Naive thymus-derived CD4-positive, alpha-beta T cell (primary cell): ENCODE measurements at places on chromosomes 1 and 21. TPM values are rescaled to one million over a fixed set of nuclear protein-coding genes. Genes with fewer than 3 reads are reported as not detected.

DNA sequence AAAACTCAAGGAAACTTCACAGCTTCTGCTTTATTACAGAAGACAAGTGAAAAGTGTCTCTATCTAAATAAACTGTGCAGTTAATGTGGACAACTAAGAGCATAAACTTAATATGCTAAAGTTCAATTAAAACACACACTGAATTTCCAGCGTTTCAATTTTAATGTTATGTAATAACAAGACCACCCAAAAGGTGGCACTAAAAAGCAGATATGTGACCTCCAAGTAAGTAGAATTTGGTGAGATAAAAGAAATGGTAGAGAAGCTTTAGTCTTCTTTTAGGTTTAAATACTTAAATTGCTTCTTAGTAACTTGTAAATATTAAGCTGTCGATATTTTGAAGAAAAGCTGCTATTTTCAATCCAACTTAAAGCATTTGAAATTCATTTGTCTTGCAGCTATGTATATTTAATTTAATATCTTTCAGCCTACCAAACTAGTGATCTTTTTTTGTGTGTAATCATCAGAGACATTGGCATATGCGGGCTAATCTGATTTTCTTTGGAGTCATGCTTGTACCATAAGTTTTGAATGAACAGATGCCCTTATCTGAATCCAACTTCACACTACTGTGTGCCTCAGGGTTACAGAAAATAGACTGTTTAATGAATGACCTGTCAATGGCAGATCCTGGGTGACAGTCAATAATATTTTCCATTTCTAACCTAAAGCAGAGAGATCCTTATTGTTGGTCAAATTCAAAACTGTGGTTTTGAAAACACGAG is 36.5 kb upstream of the ADAMTS1 start:
- H3K27me3 ChIP-seq: no peaks in the 10 kb centered on the region
- no peaks in the 10 kb centered on the region for H3K36me3 ChIP-seq
- H3K27ac ChIP-seq: no peak overlapping the region
- no peak for DNase-seq
- no peaks in the 10 kb centered on the region for H3K4me1 ChIP-seq

- H3K27me3 ChIP-seq: no peaks in the 10 kb centered on the region
- H3K4me1 ChIP-seq: no peaks in the 10 kb centered on the region
- no peak overlapping the region for H3K4me3 ChIP-seq
- no peak for DNase-seq
Observed at GRCh38 chr1:245074232-245074747, 80.5 kb upstream of the KIF26B start.

Gene FCER1G
- 19.4 TPM for total RNA-seq

Gene SLC25A34
- 4.6 TPM for total RNA-seq

Gene SMYD3
- total RNA-seq: 19.5 TPM

- peak overlapping the region; percentile 66 for H3K4me3 ChIP-seq
- H3K4me1 ChIP-seq: peaks cover 12% of the 10 kb centered on the region
- no peaks in the 10 kb centered on the region for H3K36me3 ChIP-seq
- peak overlapping the region; percentile 81 for H3K27ac ChIP-seq
Observed at GRCh38 chr1:169484683-169485430, 887 bp downstream of the SLC19A2 start.

Gene WLS
- total RNA-seq: not detected in 2 replicates

DNA sequence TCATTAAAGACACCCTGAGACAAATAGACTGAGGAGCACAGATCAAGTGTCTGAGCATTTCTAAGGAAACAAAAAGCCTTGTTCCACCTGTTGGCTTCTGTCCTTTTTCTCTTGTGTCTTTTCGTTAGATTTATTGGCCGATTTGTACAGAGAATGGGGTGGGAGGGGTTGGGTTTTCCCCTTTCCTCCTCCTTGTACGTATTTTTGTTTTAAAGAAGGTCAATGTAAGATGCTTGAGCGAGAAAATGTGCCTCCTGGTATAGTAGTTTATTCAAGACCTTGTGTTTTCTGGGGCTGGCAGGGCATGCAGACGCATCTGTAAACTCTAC is 1.2 kb downstream of the BCL9 start:
- peak overlapping the region; percentile 78 for H3K4me3 ChIP-seq
- peak overlapping the region; percentile 80 for H3K27ac ChIP-seq
- no peaks in the 10 kb centered on the region for H3K36me3 ChIP-seq
- peaks cover 47% of the 10 kb centered on the region for H3K4me1 ChIP-seq
- no peak for DNase-seq
- no peaks in the 10 kb centered on the region for H3K27me3 ChIP-seq

DNA sequence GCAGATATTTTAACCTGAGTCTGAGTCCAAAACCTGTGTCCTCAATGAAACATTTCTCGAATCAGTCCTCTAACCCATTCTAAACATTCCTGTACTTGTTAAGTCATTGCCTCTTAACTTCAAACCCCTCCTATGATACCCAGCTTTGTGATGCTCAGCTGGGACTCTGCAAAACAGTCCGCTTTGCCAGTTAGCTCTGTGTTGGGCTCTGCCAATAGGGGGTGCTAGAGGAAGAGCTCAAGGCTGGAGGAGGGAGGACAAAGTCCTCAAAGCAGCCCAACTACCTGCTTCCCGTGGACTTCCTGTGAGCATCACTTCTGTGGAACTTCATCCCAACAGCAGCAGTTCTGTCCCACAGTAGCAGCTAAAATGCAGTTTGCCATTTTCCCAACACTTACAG is 38.1 kb upstream of the SYT14 start:
- no peak overlapping the region for H3K4me3 ChIP-seq
- no peaks in the 10 kb centered on the region for H3K4me1 ChIP-seq
- DNase-seq: no peak
- no peak overlapping the region for H3K27ac ChIP-seq

DNA sequence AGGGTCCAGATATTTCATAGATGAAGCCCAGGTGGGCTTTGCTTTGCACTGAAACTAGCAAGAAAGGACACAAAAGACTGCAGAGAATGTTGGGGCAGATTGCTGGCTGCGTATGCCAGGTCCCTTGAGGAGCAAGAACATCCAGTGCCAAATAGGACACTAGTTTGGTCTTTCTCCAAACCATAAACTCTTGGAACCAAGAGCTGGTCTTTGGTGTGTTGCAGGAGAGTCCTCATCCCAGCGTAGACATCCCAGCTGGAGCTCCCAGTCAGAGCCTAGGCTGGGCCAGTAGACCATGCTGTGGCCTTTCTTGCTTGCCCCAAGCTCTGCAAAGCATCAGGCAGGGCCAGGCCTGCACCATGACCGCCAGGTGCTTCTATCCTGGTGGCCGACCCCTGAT is 87.5 kb downstream of the ATP5PO start:
- no peak overlapping the region for H3K27ac ChIP-seq
- H3K36me3 ChIP-seq: no peaks in the 10 kb centered on the region
- no peaks in the 10 kb centered on the region for H3K4me1 ChIP-seq
- DNase-seq: no peak
- H3K4me3 ChIP-seq: no peak overlapping the region

Gene ZNF697
- 0.58 and 0.61 TPM in 2 replicates for total RNA-seq

- no peak overlapping the region for H3K4me3 ChIP-seq
- no peaks in the 10 kb centered on the region for H3K4me1 ChIP-seq
- no peak for DNase-seq
- no peak overlapping the region for H3K27ac ChIP-seq
Observed at GRCh38 chr1:55164906-55165305, 50.3 kb downstream of the USP24 start.

DNA sequence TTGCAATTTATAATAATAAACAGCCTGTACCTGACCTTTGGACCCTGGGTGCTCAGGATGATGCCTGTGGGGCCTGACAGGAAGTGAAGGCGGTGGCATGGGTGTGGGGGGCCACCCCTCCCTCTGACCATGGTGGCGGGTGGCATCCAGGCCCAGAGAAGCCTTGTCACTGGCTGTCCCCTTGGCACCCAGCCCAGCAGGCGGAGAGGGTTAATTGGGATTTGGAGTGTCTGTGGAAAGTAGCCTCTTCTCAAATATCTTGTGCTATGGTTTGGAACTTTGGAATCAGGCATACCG is 20.5 kb downstream of the SOX13 start:
- no peak overlapping the region for H3K27ac ChIP-seq
- no peaks in the 10 kb centered on the region for H3K36me3 ChIP-seq
- no peaks in the 10 kb centered on the region for H3K4me1 ChIP-seq
- H3K4me3 ChIP-seq: no peak overlapping the region
- DNase-seq: no peak

DNA sequence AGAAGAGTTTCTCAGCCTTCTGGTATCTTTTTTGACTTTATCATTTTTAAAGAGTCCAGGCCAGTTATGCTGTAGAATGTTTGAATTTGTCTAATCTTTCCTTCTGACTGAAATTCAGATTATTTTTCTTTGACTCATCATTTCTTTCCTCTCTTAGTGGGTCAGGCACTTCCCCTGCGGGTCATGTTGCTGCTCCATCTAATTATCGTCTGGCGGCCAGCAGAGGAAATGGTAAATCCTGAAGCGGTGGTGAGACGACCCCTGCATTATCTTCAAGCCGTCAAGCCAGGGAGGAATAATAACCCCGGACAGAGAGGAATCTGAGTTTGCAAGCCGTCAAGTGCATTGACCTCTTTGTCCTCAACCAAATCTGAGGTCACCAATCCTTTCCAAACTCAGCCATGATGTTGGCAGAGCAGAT is 102.1 kb downstream of the ADSS2 start:
- no peak overlapping the region for H3K4me3 ChIP-seq
- H3K36me3 ChIP-seq: no peaks in the 10 kb centered on the region
- H3K4me1 ChIP-seq: no peaks in the 10 kb centered on the region

Gene RPS6KA1
- total RNA-seq: 187 and 205 TPM in 2 replicates

Gene LCE3E
- not detected for total RNA-seq

GRCh38 chr1:71944006-71944405 is 338.3 kb downstream of the NEGR1 start:
- H3K27ac ChIP-seq: no peak overlapping the region
- DNase-seq: no peak
- no peaks in the 10 kb centered on the region for H3K36me3 ChIP-seq
- H3K27me3 ChIP-seq: no peaks in the 10 kb centered on the region
- H3K4me3 ChIP-seq: no peak overlapping the region

- H3K4me3 ChIP-seq: no peak overlapping the region
- H3K27ac ChIP-seq: no peak overlapping the region
- H3K36me3 ChIP-seq: no peaks in the 10 kb centered on the region
- H3K4me1 ChIP-seq: no peaks in the 10 kb centered on the region
Observed at GRCh38 chr1:240005997-240006650, 85.6 kb upstream of the FMN2 start.

DNA sequence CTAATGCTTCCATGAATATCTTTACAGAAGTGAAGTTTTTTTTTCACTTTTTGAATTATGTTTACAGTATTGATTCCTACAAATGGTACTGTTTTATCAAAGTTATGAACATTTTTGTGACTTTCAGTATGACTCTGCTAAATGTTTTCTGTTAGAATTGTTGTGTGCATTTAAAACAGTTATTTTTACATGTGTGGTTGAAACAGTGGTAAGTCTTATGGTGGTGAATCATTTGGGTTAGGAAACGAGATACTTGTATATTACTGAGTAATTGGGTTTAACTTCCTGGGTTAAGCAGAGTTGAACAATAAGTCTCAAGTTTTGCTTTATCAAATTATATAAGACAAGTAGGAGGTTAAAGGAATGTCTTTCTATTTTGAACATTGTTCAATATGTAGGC is 66.8 kb downstream of the VPS13D start:
- H3K36me3 ChIP-seq: peaks cover 17% of the 10 kb centered on the region
- no peak overlapping the region for H3K27ac ChIP-seq
- H3K4me1 ChIP-seq: no peaks in the 10 kb centered on the region
- no peak for DNase-seq

GRCh38 chr1:30713311-30713710 is 10.1 kb downstream of the MATN1 start:
- no peaks in the 10 kb centered on the region for H3K27me3 ChIP-seq
- no peak overlapping the region for H3K4me3 ChIP-seq
- no peaks in the 10 kb centered on the region for H3K4me1 ChIP-seq
- DNase-seq: no peak
- no peak overlapping the region for H3K27ac ChIP-seq

DNA sequence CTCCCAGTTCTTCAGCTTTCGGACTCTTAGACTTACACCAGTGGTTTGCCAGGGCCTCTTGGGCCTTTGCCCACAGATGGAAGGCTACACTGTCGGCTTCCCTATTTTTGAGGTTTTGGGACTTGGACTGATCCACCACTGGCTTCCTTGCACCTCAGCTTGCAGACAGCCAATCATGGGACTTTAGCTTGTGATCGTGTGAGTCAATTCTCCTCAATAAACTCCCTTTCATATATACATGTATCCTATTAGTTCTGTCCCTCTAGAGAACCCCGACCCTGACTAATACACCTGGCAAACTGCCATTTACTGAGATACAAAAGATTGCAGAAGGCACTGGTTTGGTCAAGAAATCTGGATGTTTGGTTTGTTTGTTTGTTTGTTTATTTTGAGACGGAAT is 6.4 kb upstream of the RAB4A start:
- no peaks in the 10 kb centered on the region for H3K27me3 ChIP-seq
- no peak overlapping the region for H3K27ac ChIP-seq
- H3K4me1 ChIP-seq: no peaks in the 10 kb centered on the region
- no peak for DNase-seq
- no peaks in the 10 kb centered on the region for H3K36me3 ChIP-seq

- no peaks in the 10 kb centered on the region for H3K36me3 ChIP-seq
- no peak within 1 kb of the TSS for H3K27ac ChIP-seq
- no peak for DNase-seq
- H3K27me3 ChIP-seq: peaks cover 13% of the 10 kb centered on the region
Observed at GRCh38 chr1:21669258-21670058, at the start of gene RAP1GAP. Gene RAP1GAP (minus strand): TSS chr1:21669357. CDS start chr1:21620032, 49,325 bp downstream.

Gene RPL22
- total RNA-seq: 720 TPM

GRCh38 chr1:94413311-94413710 is 4.9 kb upstream of the ABCD3 start:
- H3K4me1 ChIP-seq: no peaks in the 10 kb centered on the region
- H3K27me3 ChIP-seq: no peaks in the 10 kb centered on the region
- DNase-seq: no peak
- H3K36me3 ChIP-seq: no peaks in the 10 kb centered on the region

DNA sequence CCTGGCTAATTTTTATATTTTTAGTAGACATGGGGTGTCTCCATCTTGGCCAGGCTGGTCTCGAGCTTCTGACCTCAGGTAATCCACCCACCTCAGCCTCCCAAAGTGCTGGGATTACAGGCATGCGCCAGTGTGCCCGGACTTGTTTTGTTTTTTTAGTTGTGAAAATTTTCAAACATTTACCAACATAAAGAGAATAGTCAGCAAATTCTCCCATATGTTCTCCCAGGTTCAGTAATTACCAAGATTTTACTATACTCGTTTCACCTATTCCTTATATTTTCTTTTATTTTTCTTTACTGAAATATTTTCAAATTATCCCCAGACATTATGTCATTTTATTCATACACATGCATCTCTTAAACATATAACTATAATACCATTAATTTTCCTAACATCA is 218.1 kb upstream of the L1TD1 start:
- H3K27ac ChIP-seq: no peak overlapping the region
- H3K4me1 ChIP-seq: no peaks in the 10 kb centered on the region
- H3K36me3 ChIP-seq: no peaks in the 10 kb centered on the region
- no peaks in the 10 kb centered on the region for H3K27me3 ChIP-seq
